ENCODE measurements at places on chromosomes 12 and 14.

DNA sequence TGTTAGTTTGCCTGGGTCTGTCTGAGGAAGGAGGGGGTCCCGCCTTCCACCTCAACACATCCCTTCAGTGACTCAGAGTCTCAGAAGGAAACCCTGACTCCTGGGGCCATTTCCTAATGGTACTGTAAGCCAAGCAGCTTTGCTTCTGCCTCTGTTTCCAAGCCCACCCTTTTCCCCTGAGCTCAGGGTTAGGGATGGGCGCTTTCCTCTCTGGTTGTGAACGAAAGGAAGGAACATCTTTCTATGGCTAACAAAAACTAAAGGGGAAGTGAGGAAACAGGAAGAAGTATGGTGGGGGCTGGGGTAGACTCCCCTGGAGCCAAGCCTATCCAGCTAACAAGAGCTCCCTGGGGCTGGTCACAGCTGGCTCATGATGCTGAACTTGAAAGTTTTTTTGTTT lies 11.6 kb upstream of the UNC119B start:
- DNase-seq: no peak

GRCh38 chr12:30622509-30622908 lies 73.2 kb downstream of the IPO8 start:
- DNase-seq: peak; percentile 12

DNA sequence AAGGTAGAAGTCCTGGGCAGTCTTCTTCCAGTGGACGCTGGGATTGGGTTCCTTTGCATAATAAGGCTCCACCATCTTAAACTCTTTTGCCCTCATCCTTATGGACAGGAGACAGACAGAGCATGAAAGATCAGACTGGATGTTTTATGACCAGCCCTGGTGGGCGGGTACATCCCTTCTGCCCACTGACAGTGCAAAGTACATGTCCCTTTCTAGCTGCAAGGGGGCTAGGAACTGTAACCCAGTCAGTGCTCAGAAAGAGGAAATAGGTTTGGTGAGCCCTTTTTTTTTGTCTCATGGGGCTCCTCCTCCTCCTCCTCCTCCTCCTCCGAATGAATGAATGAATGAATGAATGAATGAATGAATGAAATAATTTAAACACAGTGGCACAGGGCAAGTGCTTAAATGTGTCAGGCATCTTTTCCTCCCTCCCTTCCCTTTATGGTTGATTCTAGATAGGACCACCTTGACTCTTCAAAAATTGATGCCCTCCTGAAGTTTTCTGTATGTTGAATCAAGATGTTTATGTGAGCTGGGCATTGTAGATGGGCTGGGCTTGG lies 36.4 kb upstream of the HNF1A start:
- DNase-seq: no peak

DNA sequence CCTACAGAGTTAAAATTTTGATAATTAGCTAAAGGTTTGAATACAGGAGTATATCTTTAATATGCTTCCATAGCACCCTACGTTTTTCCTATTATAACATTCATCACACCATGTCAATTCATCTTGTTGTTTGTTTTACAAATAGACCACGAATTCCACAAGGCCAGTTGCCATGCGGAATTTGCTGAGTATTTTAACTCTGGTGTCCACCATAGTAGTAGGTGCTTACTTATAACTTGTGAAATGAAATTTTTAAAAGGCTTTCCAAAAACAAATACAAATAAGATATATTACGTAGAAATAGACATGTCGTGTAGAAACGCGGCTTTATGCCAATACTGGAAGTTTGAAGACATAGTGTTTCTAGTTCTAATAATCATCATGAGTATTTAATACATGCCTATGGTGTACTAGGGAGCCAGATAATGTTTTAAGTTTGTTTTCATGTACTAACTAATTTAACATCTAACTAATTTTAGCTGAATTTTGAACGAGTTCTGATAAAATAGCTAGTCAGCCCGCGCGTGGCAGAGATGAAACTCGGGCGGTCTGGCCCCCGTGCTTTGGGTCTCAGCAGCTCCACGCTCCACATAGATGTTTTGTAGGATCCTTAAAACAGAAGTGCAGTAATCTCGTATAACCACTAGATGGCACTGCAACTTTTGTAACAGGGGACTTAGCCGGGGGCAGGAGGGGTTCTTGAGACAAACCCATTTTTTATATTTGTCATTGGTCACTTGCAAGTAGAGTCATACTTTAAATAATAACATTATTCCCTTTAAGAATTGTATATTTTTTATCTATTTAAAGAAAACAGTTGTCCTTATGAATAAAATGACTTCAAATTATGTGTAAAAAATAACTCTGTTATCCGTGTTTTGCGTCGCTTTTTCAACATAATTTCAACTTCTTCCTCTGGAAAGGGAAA lies 10.2 kb downstream of the CD69 start:
- no peak for DNase-seq

GRCh38 chr12:121371404-121371803 lies 19.2 kb upstream of the ANAPC5 start:
- no peak for DNase-seq

GRCh38 chr14:67411820-67412421 lies at the start of gene PLEK2:
PLEK2 (minus strand) TSS chr14:67412165; CDS start chr14:67412059, 106 bp downstream.
- no peak for DNase-seq

- DNase-seq: no peak
Measured at GRCh38 chr14:91654836-91655235, 77.0 kb downstream of the CATSPERB start.
